NCI-H1694 treated with DMSO at 0.1 percent for 48 hours (cell line): ENCODE measurements at places on chromosomes 7 and 10.
A peak's percentile ranks its signal among the peaks of the same experiment; 100 is the strongest.

- DNase-seq, result no peak
These were observed 19.7 kb downstream of the SUFU start for GRCh38 chr10:102523250-102524029.

DNA sequence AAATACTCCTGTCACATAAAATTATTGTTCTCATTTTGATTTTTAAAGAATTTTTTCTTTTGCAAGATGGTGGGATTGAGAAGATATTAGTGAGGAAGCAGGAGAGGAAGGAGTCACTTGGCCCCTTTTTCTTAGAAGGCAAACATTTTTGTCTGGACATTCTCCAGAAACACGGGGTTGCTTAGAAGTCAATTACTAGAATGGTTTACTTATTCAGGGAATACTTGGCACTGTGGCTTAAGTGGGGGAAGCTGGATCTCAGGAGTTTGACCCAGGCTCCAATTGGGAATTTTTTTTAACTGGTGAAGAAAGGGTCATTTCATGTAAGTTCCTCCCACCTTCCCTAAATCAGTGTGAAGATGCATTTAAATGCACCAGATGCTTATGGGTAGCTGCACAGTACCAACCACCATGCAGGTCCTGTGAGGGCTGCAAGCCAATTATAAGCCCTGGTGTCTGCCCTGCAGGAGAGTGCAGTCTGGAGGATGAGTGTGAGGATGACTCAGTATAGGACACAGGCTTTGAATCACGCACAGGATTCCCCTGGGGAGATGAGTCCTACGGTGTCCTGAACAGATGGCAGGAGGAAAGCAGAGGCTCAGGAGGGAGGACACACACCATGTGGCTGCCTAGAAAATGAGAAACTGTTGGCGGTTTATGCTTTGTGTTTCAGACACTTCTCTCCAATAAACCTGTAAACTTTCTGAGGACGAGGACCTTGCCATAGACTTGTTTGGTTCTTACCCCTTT lies 299.1 kb downstream of the PLXNA4 start:
- peak; percentile 88 for DNase-seq

GRCh38 chr7:91230503-91230902 lies 33.7 kb upstream of the FZD1 start:
- no peak for DNase-seq

- DNase-seq, result no peak
These were observed 91.6 kb downstream of the KMT2E start for GRCh38 chr7:105105579-105105978.

GRCh38 chr10:129058664-129059155 lies 408.3 kb upstream of the MGMT start:
- DNase-seq, result no peak

DNA sequence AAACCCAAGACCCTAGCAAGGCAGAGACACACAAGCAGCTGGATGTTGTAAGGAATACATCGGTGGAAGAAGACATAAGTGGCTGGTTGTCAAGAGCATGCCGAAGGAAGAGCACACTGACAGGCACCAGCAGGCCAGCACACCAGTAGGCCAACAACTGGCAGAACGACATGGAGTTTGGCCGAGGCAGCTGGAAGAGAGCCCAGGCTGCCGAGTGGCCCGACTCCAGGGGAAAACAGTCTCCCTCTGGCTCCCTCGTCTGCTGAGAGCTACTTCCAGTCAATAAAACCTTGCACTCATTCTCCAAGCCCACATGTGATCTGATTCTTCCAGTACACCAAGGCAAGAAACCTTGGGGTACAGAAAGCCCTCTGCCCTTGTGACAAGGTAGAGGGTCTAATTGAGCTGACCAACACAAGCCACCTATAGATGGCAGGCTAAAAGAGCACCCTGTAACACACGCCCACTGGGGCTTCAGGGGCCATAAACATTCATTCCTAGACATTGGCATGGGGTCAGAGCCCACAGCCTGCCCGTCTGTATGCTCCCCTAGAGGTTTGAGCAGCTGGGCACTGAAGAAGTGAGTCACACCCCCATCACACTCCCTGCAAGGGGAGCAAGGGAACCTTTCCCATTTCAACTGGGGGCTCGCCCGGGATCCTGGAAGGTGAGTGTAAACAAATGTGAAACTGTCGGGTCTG lies 14.7 kb upstream of the TNS3 start:
- peak; percentile 14 for DNase-seq

GRCh38 chr7:66778201-66778600 lies 37.7 kb downstream of the RABGEF1 start:
- no peak for DNase-seq

GRCh38 chr10:124053971-124054370 lies 39.4 kb downstream of the CHST15 start:
- no peak for DNase-seq

DNA sequence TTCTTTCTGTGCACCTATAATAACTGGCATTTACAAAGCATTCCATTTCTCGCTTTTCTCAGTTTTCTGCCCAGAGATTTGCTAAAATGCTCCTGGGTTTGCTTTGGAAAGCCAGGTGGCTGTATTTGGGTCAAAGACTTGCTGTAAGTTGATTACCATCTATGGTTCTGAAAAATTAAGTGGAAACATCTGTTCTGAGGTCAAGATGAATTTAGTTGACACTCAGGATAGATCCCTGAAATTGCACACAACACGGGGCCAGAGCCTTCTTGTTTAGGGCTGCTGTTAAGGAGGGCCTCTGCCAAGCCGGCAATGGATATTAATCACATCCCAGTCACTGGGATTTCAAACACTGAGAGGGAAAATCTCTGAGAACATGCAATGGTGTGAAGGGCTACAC lies 111.6 kb upstream of the GLI3 start:
- DNase-seq, result no peak

- DNase-seq, result no peak
These were observed 94.7 kb upstream of the LYZL2 start for GRCh38 chr10:30724296-30724695.

GRCh38 chr10:8794860-8795259 lies 740.4 kb downstream of the GATA3 start:
- DNase-seq, result no peak

GRCh38 chr7:73674468-73675124 lies 7.0 kb downstream of the VPS37D start:
- DNase-seq, result no peak

- DNase-seq, result peak; percentile 94
These were observed 90.1 kb downstream of the NPSR1 start for GRCh38 chr7:34747867-34748727.

DNA sequence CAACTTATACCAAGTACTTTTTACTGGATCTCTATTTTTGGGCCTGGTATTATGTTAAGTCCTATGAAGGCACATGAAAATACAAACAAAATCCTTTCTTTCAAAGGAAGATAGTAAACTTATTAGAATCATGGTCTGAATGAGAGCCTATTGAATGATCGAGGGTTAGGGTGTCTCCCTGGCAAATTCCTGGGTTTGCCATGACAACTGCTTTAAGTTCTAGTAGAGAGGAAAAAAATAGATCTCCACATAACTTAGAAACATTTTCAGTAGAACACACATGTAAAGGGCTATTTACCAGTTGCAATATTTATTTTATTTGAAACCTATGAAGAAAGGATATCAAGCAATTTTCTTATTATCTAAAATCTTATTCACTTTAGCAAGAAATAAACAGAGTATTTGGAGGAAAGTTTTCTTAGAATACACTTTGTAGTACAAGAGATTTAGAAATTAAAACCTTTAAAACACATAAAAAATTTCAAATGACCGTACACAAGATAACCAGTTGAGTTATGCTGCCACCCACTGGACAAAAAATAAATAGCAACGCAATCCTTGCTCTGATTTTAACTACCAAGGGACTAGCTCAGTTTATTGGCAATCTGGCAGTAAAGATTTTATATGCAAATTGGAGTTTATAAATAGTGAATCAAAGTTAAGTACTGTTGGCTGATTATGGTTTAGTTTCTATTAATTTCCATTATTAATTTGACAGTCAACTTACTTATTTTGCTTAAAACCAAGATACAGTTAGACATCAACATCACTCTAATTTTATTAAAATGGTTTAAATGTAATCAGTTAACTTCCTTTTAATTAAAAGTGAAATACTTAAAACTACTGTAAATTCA lies 33.9 kb downstream of the CACUL1 start:
- no peak for DNase-seq

- no peak for DNase-seq
These were observed 132.7 kb downstream of the PRPF18 start for GRCh38 chr10:13719425-13719824.

DNA sequence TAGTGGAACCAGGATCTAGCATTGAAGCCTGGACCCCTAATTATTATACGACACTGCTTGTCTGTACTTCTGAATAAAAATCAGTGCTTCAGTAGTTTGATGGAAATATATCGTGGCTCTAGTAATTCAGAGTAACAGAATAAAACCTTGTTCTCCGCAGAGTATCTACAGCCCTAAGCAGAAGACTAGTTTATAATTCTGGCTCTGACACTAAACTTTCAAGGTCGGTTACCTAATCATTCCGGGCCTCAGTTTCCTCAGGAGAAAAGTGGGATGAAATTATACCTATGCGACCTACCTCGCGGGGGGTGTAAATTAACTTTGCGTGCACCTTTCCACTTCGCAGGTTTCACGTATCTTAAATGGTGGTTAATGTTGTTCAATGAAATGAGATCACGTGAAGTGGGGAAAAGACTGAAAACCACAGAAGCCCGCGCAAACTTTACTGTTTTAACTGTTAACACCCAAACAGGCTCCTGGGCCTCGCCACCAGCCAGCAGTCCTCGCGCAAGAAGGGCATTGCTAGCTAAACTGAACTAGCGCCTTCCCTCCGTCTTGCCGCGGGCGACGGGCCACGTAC lies 615 bp downstream of the THAP5 start:
- peak; percentile 53 for DNase-seq

DNA sequence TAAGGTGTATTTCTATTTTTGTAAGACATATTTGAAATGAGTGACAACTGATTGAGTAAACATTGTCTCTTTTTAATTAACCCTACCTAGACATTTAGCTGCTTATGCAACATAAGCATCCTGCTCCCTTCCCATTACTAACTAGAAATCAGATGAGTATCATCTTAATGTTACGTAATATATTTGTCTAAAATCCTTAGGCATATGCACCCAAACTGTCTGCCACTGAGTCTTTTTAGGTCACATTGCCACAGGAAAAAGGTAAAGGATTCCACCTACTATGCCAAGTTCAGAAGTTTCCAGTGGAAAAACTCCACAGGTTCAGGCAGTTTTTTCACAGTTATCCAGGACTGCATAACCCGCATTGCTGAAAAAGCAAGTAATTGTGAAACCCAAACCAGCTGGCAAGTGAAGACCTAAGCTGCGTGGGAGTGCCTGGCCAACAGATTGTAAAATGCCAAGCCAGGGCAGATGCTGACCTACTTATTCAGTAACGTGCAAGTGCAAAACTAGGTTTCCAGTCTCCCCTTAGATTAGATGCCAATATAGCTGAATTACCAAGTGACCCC lies 983.7 kb downstream of the GATA3 start:
- no peak for DNase-seq

DNA sequence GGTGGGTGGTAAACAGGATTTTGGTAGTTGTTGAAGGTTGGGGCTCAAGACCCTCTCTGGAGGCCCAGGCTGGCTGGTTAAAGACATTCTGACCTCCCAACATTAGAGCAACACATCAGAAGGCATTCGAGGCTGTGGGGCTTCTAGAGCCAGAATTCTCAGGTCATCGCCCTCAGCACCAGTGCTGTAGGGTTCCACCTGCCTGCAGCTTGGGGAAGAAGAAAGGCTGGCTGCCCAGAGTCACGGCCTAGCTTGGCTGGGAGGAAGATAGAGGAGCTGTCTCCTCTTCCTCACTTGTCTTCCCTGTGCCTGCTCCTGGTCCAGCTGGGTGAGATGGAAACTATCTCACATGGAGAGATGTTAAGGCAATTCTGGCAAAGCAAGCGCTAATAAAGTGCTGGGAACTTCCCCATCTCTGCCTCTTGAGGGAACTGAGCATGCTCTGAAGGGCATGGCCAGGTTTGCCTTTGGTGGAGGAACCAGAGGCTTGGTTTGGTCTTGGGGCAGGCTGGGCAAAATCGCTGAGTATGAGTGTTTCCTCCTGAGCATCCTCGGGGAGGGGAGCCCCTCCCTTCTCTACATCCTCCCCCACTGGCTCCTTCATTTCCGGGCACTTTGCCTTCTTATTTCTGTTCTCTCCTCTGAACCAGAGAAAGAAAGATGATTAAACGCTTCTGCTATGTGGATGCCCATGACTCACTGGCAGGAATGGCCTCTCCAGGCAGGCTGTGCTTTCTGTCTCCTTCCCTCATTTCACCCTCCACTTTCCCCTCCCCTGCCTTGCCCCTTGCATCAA lies 509.0 kb upstream of the PODXL start:
- no peak for DNase-seq

DNA sequence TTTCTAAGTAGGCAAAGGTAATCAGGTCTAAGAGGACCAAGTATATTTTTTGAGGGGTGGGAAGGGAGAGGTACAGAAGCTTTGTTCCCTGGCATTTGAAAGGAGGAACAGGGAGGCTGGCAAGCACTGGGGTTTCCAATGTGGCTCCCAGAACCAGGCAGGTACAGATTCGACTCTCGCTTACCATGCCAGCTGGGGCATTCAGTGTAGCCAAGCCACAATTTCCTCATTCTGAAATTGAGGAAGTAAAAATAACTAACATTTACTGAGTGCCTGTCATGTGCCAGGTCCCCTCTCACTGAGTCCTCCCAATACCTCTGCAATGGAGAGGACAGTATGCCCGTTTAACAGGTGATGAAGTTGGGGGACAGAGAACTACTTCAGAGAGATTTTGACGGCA lies 45.9 kb upstream of the BET1 start:
- no peak for DNase-seq

DNA sequence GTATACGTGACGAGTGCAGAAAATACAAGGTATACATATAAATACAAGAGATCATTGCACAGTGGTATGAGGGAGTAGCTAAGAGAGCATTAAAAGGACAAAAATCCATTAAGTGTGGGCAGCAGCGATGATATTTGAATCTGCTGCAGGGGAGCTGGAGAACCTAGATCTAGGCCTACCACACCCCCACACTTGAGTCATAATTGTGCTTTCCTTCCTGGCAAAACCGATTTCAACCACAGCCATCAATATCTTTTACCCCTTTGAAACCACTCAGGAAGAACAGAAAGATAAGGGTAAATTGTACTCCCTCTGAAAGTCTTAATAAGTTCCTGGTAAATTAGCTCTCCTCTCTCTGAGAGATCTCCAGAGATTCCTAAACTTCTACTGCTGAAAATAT lies 345.0 kb downstream of the SORCS1 start:
- no peak for DNase-seq

DNA sequence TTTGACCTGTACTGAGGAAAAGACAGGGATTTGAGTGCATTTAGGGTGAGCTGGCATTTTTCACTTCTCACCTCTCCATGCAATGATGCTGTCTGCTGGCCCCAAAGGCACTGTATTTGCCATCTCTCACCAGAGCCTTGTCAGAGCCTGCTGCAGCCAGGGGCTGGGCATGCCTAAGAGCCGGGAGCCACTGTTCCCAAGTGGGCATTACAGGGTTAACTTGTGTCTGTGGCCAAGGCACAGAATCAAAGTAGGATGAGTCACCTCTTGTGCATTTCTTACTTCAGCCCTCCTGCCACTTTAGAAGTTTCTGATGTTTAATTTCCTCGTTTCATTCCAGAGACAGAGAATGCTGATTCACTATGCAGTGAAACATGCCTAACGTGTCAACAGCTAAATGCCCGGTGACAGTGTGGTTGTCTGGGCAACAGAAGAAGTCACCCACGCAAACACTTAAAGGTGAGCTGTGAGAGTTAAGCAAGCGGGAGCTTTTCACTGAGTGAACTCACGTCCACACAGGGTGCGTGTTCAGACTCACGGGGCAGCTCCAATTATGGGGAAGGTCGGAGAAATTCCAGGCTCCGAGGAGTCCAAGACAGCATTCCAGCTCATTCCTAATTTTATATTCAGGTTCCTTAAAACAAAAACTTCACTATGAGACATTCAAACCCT lies 57.1 kb upstream of the IGFBP3 start:
- no peak for DNase-seq

- no peak for DNase-seq
These were observed 51.5 kb downstream of the RBM17 start for GRCh38 chr10:6140141-6140841.
